ENCODE measurements at places on chromosomes 16 and 17. TPM values are rescaled to one million over a fixed set of nuclear protein-coding genes. Genes with fewer than 3 reads are reported as not detected.

Gene GGT6
- total RNA-seq: not detected

GRCh38 chr17:14298947-14299279 lies 2.0 kb upstream of the HS3ST3B1 start:
- no peak for DNase-seq
- no peak overlapping the region for H3K27ac ChIP-seq
- H3K4me3 ChIP-seq: peak overlapping the region; percentile 96
- peaks cover 60% of the 10 kb centered on the region for H3K27me3 ChIP-seq
- H3K36me3 ChIP-seq: no peaks in the 10 kb centered on the region
- H3K4me1 ChIP-seq: peaks cover 40% of the 10 kb centered on the region

DNA sequence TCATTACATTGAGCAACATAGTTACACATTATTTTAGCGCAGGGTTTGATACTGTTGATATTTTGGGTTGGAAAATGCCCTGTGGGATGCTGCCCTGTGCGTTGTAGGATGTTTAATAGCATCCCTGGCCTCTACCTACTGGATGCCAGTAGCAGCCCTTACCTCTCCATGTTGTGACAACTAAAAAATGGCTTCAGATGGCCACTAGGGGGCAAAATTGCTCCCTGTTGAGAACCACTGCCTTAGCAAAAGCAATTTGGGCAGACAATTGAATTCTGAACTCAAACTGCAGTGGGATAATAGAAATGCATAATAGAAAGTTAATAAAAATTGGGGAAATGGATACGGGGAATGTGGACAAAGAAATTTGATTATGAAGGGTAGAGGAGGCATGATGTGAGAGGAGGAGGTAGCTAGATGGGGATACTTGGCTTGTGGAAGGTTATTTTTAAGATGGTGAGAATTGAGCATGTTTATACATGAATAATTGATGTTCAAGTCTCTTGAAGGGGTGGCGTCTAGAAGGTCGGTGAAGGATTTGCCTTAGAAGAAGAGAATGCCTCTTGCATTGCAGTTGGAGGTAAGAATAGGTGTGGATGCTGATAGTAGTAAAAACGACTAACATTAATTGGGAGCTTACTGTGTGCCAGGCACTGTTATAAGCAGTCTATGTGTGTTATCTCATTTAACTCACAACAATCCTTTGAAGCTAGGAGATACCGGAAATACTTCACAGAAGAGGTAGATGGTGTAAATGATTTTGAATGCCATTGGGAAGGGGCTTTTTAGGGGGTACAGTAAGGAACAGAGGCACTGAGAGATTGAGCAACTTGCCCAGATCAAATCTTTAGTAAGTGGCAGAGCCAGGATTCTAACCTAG lies 19.0 kb downstream of the HEATR9 start:
- DNase-seq: no peak
- peak overlapping the region; percentile 80 for H3K27ac ChIP-seq
- no peaks in the 10 kb centered on the region for H3K27me3 ChIP-seq

- no peak for DNase-seq
- H3K27ac ChIP-seq: no peak overlapping the region
- peaks cover 10% of the 10 kb centered on the region for H3K4me1 ChIP-seq
- no peaks in the 10 kb centered on the region for H3K36me3 ChIP-seq
- H3K4me3 ChIP-seq: no peak overlapping the region
Observed at GRCh38 chr16:53770641-53771040, 66.7 kb downstream of the FTO start.

Gene SKAP1
- total RNA-seq: 96.0 TPM
